Fibroblast of lung (primary cell): ENCODE measurements at places on chromosomes 11 and 22. TPM values are rescaled to one million over a fixed set of nuclear protein-coding genes. Genes with fewer than 3 reads are reported as not detected.

Gene KIF18A
- total RNA-seq = 4.9 and 12.6 TPM in 2 replicates

Gene BACE1
- total RNA-seq = 17.7 and 23.1 TPM in 2 replicates

Gene NXPE1
- not detected in 2 replicates for total RNA-seq

Gene DDI1
- not detected in 2 replicates for total RNA-seq

Gene DDIAS
- total RNA-seq = 0.26 and 2.3 TPM in 2 replicates

Gene RANBP1
- total RNA-seq = 87.8 and 88.5 TPM in 2 replicates

Gene F2
- not detected in 2 replicates for total RNA-seq

Gene ELMOD1
- under 0.01 and 0.17 TPM in 2 replicates for total RNA-seq

Gene MRPL49
- 46.2 and 70.8 TPM in 2 replicates for total RNA-seq
